ENCODE measurements at places on chromosomes 2 and 18. TPM values are rescaled to one million over a fixed set of nuclear protein-coding genes. Genes with fewer than 3 reads are reported as not detected.

DNA sequence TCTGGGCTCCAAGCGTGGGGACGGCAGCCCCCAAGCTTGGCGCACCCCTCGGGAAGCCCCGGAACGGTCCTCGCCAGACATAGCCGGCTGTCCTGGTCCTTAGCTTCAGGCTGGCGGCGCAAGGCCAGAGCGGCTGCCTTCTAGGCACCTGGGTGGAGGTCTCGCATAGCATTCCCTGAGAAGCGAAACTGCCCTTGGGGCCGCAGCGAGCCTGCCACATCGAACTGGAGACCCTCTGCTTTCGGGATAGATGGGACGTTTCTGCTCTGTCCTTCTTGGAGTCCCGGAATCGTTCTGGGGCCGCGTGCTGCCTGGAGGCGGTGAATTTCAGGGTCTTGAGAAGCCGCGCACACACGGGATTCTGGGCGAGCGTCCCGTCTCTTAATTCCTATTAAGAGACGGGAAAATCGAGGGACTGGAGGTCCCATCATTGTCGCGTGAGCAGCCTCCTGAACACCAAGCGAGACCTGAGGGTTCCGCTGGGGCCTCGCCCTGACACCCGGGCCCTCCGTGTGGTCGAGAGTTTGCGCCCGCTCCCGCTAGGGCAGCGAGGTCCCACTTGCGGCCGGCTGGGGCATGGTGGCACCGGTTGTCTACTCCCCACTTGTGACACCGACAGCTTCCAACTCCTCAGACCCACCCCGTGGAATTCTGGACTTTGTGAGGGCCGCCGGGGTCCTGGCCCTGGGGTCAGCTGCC is 9.7 kb upstream of the EN1 start:
- no peak overlapping the region for H3K27ac ChIP-seq
- peaks cover 64% of the 10 kb centered on the region for H3K27me3 ChIP-seq
- H3K36me3 ChIP-seq, result no peaks in the 10 kb centered on the region
- H3K4me1 ChIP-seq, result peaks cover 23% of the 10 kb centered on the region
- DNase-seq, result no peak
- H3K4me3 ChIP-seq, result no peak overlapping the region

- H3K36me3 ChIP-seq, result no peaks in the 10 kb centered on the region
- H3K27ac ChIP-seq, result no peak overlapping the region
- DNase-seq, result no peak
- H3K4me3 ChIP-seq, result no peak overlapping the region
- no peaks in the 10 kb centered on the region for H3K4me1 ChIP-seq
- peaks cover 1% of the 10 kb centered on the region for H3K27me3 ChIP-seq
Observed at GRCh38 chr2:29455200-29455860, 340.1 kb downstream of the CLIP4 start.

DNA sequence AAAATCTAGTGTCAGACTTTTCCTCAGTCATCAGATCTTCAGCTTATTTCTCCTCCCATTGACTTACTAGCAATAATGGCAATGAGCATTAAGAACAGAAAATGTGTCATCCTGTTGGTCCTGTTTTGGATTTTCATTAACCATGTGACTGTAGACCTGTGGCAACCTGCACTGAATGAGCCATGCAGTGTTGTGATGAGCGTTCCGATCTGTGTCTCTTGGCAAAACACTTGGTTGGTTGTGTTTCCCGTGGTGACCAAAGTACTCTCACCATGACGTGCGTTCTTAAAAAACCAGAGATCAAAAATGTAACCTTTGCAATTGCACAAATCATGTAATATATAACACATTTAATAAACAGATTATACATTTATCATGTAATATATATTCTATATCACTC is 138.6 kb downstream of the MAP3K20 start:
- H3K36me3 ChIP-seq, result no peaks in the 10 kb centered on the region
- no peak overlapping the region for H3K27ac ChIP-seq
- H3K4me1 ChIP-seq, result peaks cover 5% of the 10 kb centered on the region
- H3K27me3 ChIP-seq, result no peaks in the 10 kb centered on the region
- no peak for DNase-seq
- H3K4me3 ChIP-seq, result no peak overlapping the region

GRCh38 chr2:197358931-197359330 is 48.4 kb upstream of the ANKRD44 start:
- H3K4me1 ChIP-seq, result no peaks in the 10 kb centered on the region

GRCh38 chr2:3491716-3492474 is 27.4 kb downstream of the ADI1 start:
- no peaks in the 10 kb centered on the region for H3K27me3 ChIP-seq
- no peak for DNase-seq
- H3K36me3 ChIP-seq, result peaks cover 13% of the 10 kb centered on the region
- no peaks in the 10 kb centered on the region for H3K4me1 ChIP-seq

DNA sequence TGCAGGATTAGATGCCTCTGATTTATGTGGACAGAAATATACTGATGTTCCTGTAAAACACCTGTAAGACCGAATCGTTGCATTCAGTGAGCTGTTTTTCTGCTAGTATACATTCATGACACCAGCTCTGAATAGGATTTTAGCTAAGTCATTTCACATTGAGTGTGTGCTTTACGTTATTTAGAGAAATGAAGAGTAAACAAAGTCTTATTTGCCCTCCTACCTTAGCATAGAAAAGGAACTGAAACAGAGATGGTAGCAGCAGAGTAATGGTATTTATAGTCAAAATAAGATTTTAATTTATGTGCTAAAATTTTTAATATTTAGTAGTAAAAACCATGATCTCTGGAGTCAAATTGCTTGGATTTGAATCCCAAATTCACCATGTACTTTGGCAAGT is 168.0 kb downstream of the CERS6 start:
- peaks cover 44% of the 10 kb centered on the region for H3K4me1 ChIP-seq
- no peaks in the 10 kb centered on the region for H3K27me3 ChIP-seq
- no peaks in the 10 kb centered on the region for H3K36me3 ChIP-seq
- DNase-seq, result no peak

- no peak for DNase-seq
- H3K4me1 ChIP-seq, result peaks cover 20% of the 10 kb centered on the region
- peak overlapping the region; percentile 59 for H3K27ac ChIP-seq
Observed at GRCh38 chr2:148614322-148615049, 30.1 kb upstream of the EPC2 start.

DNA sequence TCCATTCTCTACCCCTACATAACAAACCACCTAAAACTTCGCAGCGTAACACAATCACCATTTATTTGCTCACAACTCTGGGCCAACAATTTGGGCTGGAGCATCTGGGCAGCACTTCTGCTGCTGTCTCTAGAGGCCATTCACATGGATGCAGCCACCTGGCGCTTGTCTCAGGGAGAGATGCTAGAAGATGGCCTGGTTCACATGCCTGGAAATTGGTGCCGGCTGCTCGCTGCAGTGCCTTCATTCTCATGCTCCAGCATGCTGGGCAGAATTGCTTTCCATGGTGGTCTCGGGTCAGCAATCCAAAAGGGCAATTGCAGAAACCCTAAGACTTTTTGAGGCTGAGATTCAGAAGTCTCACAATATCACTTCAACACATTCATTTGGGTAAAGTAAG is 157.4 kb downstream of the SUCLG1 start:
- no peaks in the 10 kb centered on the region for H3K36me3 ChIP-seq
- H3K4me1 ChIP-seq, result no peaks in the 10 kb centered on the region
- DNase-seq, result no peak
- H3K27me3 ChIP-seq, result peaks cover 2% of the 10 kb centered on the region

DNA sequence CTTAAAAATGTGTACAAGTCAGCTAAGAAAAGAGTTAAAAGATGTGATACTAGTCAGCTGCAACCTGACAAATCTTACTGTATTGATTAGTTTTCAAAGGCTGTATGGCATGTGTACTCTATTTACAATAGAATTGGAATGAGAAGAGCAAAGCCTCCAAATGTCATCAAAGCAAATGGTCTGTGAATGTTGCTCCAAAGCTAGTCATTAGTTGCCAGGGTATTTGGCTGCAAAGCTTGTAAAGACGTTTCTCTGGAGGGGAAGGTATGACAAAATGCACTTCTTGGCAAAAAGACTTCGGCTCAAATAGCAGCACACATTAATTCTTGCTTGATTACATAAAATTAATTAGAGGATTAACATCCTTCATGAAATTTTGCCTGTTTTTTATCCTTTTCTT is 59.3 kb downstream of the ETAA1 start:
- H3K27me3 ChIP-seq, result no peaks in the 10 kb centered on the region
- H3K27ac ChIP-seq, result no peak overlapping the region
- no peak overlapping the region for H3K4me3 ChIP-seq

DNA sequence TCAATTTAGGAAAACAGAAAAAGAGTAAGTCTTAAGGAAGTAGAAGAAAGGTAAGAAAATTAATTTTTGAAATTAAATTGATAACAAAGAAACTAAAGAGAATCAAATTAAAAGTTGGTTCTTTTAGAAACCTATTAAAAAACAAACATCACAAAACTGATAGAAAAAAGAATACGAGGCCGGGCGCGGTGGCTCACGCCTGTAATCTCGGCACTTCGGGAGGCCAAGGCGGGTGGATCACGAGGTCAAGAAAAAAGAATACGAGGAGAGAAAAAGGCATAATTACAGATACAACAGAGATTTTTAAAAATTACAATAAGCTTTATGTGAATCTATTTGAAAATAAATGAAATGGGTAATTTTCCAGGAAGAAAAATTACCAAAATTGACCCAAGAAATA is 11.8 kb downstream of the PREPL start:
- no peak overlapping the region for H3K4me3 ChIP-seq
- DNase-seq, result no peak
- H3K27me3 ChIP-seq, result no peaks in the 10 kb centered on the region
- no peak overlapping the region for H3K27ac ChIP-seq
- peaks cover 3% of the 10 kb centered on the region for H3K4me1 ChIP-seq

- no peak overlapping the region for H3K4me3 ChIP-seq
- no peaks in the 10 kb centered on the region for H3K4me1 ChIP-seq
- no peak overlapping the region for H3K27ac ChIP-seq
Observed at GRCh38 chr2:186968277-186968676, 119.3 kb upstream of the ZSWIM2 start.

GRCh38 chr2:65026154-65026553 is 30.1 kb upstream of the CEP68 start:
- peak overlapping the region; percentile 96 for H3K27ac ChIP-seq
- DNase-seq, result no peak
- peaks cover 30% of the 10 kb centered on the region for H3K36me3 ChIP-seq
- peaks cover 76% of the 10 kb centered on the region for H3K4me1 ChIP-seq

DNA sequence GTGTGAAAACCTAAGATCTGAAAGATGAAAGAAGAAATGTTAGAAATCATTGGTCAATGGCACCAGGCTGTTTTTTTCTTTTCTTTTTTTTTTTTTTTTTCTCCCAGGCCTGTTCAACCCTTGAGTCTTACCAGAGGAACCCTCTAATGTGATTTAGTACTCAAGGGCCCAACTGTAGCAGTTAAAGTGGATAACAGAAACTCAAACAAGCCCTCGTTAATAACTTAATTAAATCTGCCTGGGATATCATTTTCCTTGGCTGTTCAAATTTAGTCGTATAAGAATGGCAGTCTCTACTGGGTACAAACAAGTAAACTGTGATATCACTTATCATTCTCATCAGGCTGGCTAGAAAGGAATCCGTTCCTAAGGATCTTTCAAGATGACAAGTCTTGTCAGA is 16.5 kb downstream of the ARL4C start:
- no peak for DNase-seq
- no peaks in the 10 kb centered on the region for H3K36me3 ChIP-seq
- H3K4me3 ChIP-seq, result no peak overlapping the region

DNA sequence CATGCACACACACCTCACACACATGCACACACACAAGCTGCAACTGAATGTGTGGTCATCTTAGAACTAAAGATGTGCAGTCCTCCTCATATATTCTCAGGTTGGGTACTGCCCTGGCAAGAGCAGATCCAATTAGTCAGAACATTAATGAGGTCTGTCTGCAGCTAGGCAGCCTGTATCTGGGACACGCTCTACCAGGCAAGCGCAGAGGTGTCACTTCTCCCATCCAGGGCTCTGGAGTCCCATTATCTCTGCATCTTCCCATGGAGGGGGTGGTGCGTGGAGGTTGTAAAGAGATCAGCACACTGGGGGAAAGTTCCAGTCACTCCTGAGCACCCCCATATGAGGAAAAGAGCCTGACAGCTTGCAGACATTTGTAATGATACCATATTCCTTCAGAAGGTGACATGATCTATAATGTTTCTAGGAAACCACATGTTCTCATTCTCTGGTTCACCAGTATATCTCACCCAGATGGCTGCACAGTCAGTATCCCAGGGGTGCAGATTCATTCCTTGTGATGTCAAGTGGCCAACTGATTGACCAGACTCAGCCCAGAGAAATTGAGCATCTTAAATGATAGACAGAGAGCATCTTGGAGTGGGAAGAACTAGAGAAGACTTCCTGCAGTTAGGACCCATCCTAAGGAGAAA is 95.4 kb downstream of the RTN4 start:
- H3K27me3 ChIP-seq, result no peaks in the 10 kb centered on the region
- H3K4me1 ChIP-seq, result peaks cover 3% of the 10 kb centered on the region
- DNase-seq, result no peak
- H3K36me3 ChIP-seq, result peaks cover 11% of the 10 kb centered on the region
- H3K4me3 ChIP-seq, result no peak overlapping the region
- no peak overlapping the region for H3K27ac ChIP-seq

DNA sequence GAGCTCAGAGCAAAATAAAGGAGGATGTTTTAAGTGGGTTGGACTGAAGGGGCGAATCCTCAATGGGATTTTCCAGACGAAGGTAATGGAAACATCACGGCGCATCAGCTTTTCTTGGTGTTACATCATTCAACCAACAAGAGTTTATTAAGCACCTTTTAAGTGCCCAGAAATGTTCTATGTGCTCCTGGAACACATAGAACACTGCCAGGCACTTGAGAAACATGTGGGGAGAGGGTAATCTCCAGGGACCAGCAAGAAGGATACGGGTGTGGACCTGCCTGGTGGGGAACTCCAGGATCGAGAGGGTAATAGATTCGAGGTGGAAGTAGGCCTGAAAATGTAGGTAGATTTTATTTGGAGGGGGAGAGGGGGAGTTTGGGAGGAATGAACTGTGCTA is 168.6 kb downstream of the PRKCE start:
- no peaks in the 10 kb centered on the region for H3K36me3 ChIP-seq
- no peak for DNase-seq
- H3K4me3 ChIP-seq, result no peak overlapping the region
- no peaks in the 10 kb centered on the region for H3K27me3 ChIP-seq
- H3K4me1 ChIP-seq, result peaks cover 57% of the 10 kb centered on the region

DNA sequence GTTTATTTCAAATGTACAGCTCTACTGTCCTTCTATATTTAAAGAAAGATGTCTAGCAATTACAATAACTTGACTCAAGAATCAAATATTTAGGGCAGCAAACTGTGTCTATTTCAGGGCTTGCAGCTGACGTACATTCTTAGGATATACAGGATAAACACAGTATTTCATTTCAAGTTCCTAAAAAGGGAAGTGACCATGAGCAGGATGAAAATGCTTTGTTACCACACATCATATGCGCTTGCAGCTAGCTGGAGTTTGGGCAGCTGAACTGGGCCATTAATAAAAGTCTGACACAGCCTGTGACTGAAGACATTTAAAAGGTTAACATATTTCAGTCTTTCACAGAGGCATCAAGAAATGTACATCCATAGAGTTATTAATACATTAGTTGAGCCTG is 264.6 kb upstream of the TRIB2 start:
- DNase-seq, result no peak
- H3K27ac ChIP-seq, result no peak overlapping the region
- peaks cover 27% of the 10 kb centered on the region for H3K4me1 ChIP-seq
- no peaks in the 10 kb centered on the region for H3K36me3 ChIP-seq

- H3K36me3 ChIP-seq, result peaks cover 4% of the 10 kb centered on the region
- peaks cover 20% of the 10 kb centered on the region for H3K4me1 ChIP-seq
- H3K27me3 ChIP-seq, result peaks cover 4% of the 10 kb centered on the region
- no peak overlapping the region for H3K4me3 ChIP-seq
- peak overlapping the region; percentile 61 for H3K27ac ChIP-seq
Observed at GRCh38 chr2:38380397-38381130, 3.5 kb upstream of the ATL2 start.

The AMMECR1L gene
- 14.9 TPM for total RNA-seq

The NAT8 gene
- not detected for total RNA-seq

The INPP5D gene
- total RNA-seq, result 247 TPM

The FOXD4L1 gene
- 0.17 TPM for total RNA-seq

The AUP1 gene
- 167 TPM for total RNA-seq

The ARHGAP28 gene
- not detected for total RNA-seq

The CLEC4F gene
- total RNA-seq, result not detected
